ENCODE measurements at places on chromosomes 11 and 22.

DNA sequence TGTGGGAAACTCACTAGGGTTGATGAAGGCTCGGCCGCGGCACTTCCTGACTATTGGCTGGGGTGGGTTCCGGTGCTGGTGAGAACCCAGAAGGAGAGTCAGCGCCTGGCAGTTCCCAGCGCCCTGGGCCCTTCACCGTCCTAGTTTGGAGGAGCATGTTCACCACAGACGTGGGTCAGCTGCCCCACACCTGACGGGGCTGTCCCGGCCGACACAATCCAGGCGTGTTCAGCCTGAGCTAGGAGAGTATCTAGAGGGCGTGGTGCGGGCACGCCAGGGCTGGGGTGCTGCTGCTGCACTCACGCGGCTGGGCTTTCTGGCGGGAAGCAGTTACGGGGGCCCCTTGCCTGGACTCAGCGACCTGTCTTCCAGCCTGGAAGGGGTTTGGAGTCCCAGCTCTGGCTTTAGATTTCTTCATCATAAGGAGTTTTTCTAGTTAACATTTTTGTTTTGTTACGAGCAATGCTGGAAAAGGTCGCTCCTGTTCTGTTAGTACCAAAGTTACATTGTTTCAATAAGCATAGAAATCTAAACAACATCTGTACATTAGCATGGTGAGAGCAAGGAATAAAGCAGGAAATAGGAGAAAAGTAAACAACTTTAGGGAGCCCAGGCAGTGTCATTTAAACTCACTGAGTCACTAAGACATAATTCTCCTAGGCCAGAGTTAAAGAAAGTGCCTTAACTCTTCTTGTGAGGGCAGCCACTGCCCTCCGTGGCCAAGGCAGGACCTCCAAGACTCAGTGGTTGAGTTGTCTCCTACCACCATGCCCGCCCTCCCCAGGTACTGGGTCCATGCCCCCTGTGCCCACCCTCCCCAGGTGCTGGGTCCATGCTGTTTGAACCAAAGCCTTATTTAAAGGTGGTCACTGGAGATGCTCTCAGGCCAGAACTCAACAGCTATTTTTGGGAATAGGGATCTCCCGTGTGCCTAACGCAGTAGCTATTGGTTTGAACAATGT is 12.1 kb upstream of the ADORA2A start:
- no peak for DNase-seq

GRCh38 chr11:9868641-9869040 is 204.8 kb downstream of the SWAP70 start:
- DNase-seq, result no peak

DNA sequence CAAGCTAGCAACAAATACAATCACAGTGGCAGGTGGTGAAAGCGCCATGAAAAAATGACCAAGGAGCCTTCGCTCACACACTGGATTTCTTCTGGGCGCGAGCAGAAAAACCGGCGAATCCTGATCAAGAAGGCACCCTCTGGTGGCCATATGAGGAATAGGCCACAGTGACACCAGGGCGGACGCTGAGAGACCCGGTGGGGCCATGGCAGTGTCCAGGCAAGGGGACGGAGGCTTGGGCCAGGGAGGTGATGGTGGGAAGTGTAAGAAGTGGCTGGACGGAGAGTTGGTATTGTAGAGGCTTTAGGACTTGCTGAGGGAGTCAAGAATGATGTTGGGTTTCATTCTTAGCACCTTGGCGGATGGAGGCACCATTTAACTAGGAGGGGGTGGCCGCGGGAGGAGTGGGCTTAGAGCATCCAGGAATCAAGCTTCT is 16.9 kb upstream of the RAC2 start:
- peak; percentile 81 for DNase-seq

DNA sequence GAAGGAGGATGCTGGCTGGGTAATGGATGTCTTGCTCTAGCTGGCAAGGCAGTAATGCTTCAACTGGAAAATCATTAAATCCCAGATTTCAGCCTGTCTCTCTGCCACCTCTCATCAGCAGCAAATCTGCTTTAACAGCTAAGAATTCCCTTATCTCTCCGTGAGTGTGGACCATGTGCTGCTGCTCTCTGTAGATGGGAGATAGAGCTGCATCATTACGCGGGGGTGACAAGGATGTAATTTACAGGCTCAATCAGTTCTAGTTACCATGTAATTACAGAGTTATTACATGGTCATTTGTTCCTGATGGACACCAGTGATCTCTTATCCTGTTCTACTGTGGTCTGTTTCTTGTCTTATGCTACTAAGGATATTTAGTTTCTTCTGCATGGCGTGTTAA is 665.4 kb downstream of the NTM start:
- no peak for DNase-seq

DNA sequence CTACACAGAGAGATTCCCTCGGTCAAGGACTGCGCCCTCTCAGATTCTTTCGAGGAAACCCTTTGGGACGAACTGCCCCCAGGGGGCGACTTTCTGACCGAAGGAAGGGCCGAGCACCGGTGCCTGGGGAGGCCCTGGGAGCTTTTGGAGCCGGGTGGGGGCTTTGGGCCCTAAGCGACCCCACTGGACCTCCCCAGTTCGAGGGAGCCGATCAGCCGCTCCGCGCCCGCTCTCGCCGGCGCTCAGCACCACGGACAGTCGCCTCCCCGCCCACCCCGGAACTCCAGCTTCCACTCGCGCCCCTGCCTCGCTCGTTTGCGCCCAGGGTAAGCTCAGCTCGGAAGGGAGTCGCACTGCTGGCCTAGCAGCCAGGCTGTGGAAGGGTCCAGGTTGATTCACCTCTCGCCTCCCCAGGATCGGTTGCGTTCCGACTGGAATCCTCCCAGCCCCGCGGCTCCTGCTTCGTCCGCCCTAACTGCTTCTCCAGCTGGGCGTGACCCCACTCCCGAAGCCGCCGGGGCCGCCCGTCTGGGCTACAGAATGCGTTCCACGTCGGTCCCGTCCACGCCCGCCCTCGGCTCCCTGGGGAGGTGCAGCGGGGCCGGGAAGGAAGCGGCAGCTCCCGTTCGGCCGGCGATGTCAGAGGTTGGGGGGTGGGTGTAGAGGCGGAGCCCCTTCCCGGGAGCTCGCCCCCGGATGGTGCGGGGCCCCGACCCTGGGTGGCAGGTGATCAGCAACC is 428 bp downstream of the SCN3B start:
- no peak for DNase-seq

DNA sequence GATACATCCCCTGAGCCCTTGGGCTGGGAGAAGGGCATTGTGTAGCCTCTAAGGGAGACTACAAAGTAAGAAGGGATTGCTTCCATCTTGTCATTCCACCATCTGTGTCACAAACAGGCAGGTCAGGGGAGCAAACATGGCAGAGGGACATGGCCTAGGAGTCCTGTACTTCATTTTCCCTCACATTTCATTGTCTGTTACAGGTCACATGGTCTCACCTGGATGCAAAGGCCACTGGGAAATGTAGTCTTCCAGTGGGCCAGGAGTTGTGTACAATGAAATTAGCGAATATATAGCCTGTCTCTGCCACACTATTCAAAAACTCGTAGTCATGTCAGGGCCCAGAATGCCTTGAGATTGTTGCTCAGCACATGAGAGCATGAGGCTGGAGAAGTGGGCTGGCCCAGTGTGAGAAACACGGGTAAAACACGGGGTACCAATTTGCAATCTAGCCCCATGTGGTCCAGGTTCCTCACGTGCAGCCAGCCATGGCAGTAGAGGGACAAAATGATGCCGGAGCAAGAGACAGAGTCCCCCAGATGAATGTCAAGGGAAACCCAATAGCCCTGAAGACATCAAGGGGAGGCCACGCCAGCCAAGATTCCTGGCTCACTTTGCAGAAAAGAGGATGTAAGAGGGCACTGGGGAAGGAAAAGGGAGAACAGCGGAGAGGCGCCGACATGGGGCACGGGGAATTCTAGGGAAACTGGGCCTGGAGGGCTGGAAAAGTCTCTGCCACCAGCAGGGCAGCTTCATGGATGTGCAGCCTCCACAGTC is 47.7 kb upstream of the EMID1 start:
- DNase-seq, result no peak

DNA sequence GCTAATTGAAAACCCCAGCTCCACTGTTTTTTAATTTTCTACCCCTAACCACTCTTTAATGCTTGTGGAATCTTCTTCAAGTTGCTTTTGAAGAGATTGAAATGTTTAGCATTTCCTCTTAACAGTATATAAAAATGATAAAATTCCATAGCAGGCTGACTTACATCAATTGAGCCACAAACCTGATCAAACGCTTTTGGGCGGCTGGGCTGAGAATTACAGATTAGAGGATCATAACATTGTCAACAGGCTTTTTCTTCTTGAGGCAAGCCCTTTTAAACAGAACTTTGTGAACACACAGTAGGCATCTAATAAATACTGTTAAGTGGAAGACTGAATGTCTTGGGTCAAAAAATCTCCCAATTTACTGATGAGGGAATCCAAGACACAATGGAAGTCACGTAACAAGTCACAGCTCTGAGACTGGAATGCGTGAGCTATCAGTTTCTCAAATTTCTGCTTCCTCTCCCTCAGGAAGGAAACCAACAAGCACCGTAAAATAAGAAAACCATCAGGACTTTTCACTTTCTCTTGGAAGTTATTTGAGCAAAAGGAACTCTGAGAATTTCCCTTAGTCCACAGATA is 50.0 kb upstream of the CCDC89 start:
- no peak for DNase-seq

DNA sequence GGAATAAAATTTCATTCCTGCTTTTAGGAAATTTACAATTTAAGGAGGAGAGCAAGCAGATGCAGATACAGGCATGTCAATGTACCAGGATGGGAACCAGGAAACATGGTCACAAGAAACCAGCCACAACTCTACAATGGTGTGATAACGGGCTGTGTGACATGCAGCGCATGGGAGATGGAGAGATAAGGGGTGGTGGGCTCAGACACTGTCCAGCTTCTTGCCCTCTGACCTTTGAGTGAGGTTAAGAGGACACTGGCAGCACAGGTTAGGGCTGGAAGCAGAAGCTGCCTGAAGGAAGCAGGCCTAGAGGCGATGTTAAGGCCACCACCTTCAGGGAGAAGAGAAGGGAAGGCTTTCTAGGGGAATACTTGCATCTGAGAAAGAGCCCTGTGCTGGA is 2.3 kb upstream of the SORL1-AS1 start:
- no peak for DNase-seq

GRCh38 chr11:79932612-79933011 is 491.8 kb upstream of the TENM4 start:
- no peak for DNase-seq

DNA sequence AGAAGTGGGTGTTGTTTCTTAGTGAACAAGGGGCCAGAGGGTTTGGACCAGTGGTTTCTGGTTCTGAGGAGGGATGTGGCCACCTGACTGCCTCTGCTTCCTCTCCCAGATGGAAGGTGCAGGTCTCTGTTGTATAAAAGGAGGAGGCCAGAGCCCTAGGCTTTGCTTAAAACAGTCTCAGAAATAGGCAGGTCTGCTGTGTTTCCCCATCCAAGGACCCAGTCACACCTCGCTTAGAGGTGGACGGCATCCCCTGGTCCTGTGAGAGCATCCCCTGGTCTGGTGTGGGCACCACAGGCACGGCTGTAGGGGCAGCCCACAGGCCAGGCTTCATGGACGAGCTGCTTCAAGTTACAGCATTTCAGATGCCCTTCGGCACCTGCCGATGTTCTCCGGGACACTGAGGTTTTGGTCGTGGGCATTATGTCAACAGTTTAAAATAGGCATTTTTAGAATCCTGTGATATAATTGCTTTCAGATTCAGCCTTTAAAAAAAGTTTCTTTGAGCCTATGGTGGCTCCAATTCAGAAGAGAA is 45.7 kb upstream of the SHANK2 start:
- no peak for DNase-seq

DNA sequence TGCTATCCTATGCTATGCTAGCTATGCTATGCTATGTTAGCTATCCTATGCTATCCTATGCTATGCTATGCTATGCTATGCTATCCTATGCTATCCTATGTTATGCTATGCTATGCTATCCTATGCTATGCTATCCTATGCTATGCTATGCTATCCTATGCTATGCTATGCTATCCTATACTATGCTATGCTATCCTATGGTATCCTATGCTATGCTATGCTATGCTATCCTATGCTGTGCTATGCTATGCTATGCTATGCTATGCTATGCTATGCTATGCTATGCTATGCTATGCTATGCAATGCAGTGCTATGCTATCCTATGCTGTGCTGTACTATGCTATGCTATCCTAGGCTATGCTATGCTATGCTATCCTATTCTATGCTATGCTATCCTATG is 8.6 kb upstream of the MS4A1 start:
- DNase-seq, result no peak

- peak; percentile 77 for DNase-seq
Measured at GRCh38 chr11:114061048-114061680, 1.7 kb downstream of the ZBTB16 start.

- DNase-seq, result no peak
Measured at GRCh38 chr22:22796724-22797123, 90.9 kb upstream of the IGLL5 start.

DNA sequence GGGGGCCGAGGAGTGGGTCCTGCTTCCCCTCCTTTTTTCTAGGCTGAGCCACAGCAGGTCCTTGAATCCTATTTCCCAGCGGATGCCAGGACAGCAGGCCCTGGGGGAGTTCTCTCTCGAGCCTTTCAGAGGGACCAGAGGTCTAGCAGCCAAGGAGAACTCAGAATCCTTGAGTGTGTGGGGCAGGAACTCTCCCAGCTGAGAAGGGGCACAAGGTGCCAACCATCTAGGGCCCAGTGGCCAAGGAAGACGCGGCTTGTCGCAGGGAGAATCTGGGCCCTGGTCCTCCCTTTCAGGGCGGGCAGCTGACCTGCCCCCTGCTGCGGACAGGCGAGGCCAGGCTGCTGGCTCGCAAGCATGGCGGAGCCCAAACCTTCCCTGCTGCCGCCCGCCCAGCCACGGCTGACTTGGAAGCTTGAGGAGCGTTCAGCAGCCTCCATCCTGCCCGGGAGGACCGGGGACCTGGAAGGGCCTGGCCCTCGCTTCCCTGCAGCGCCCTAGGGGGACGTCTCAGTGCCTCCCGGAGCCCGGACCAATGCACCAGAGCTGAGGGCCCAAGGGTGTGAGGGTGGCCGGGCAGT is 972 bp upstream of the TSSC4 start:
- DNase-seq, result peak; percentile 58

GRCh38 chr11:107473792-107474191 is 16.2 kb upstream of the CWF19L2 start:
- DNase-seq, result no peak

DNA sequence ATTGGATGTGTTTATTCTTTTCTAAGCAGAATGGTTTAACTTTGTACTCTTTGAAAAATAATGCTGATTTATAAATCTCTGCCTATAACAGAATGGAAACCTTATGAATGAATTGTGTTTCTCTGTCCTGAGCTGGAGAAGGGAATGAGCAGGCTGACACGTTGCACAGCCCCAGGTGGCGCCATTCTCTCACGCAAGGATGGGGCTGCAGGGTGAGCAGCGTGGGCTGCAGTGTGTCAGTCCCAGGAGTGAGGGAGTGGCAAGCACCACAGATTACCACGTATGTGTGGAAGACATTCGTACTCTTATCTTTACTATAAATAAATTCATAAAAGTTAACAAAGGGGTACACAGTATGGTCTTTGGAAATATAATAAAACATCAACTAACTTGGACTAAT is 33.4 kb downstream of the FDX1 start:
- DNase-seq, result peak; percentile 74

DNA sequence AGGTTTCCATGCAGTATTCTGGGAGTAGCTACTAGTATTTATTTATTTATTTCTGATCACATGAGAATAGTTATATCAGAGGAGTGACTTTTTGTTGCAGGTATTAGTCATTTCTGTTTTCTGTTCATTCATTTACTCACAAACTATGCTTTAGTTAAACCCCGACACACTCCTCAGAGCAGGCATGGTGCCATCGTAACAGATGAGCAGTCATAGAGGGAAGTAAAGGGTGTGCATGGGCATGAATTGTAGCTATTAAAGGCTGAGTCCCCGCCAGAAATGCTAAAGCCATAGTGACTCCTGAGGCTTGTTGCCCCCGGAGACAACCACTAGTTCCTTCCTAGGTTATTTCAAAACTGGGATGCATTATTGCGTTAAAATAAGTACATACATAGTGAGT is 10.6 kb downstream of the JHY start:
- no peak for DNase-seq
